Activated CD4-positive, alpha-beta T cell treated with anti-CD3 and anti-CD28 coated beads, Interleukin-2, Interleukin-4, amounts not matched to agents 100 ng/mL and 50 ng/mL, durations not matched to agents 16 hours and 8 hours (primary cell): ENCODE measurements at places on chromosomes 1 and 21.

DNA sequence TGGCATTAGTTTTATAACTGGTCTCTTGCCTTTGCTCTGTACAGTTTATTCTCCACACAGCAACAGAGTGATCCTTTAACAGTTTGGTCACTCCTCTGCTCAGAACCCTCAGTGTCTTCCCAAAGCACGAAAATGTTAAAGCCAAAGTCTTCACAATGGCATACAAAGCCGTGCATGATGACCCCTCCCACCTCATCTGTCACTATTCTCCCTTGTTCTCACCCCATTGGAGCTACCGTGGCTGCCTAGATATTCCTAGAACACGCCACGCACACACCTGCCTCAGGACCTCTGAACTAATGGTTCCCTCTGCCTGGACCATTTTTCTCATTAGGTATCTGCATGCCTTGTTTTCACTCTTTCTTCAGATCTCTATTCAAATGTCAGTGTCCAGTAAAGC, 8.6 kb upstream of the SEMA4A start:
- no peak for DNase-seq

GRCh38 chr1:109826930-109827349, 63.2 kb upstream of the EPS8L3 start:
- DNase-seq: no peak

GRCh38 chr21:15508554-15508953, 221.2 kb upstream of the USP25 start:
- DNase-seq: no peak

GRCh38 chr1:223421025-223421424, 27.8 kb downstream of the CCDC185 start:
- no peak for DNase-seq

- DNase-seq: no peak
Observed at GRCh38 chr1:220301630-220302029, 29.4 kb upstream of the RAB3GAP2 start.

DNA sequence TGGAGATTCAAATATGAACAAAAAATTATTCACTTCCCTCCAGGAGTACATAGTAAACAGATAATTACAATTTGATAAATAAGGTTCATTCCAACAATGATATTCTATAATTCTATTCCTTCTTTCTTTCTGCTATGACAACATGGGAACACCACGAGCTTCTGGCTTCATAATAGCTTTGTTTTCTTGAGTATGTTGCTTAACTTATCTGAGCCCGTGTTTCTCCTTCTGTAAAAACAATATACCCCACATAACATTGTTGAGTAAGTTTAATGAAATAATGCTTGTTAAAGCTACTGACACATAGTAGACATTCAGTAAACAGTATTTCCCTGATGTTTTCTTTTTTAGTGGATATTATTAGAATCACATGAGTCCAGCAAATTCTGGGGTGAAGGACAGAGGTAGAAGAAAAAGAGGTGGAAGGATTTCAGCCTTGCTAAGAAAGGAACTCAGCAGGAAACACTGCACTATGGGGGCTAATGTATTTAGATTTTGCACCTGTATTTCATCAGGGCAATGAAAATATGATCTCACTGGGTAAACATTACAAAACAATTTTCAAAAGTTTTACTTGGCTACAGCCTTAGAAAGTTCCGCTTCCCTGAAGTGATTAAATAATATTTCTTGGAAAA, 430.8 kb upstream of the C1orf87 start:
- DNase-seq: no peak
